Stimulated activated CD8-positive, alpha-beta memory T cell treated with anti-CD3 and anti-CD28 coated beads, Interleukin-15, amount 100 ng/mL, for 48 hours (primary cell): ENCODE measurements at places on chromosomes 12 and 14.
A peak's percentile ranks its signal among the peaks of the same experiment; 100 is the strongest.

DNA sequence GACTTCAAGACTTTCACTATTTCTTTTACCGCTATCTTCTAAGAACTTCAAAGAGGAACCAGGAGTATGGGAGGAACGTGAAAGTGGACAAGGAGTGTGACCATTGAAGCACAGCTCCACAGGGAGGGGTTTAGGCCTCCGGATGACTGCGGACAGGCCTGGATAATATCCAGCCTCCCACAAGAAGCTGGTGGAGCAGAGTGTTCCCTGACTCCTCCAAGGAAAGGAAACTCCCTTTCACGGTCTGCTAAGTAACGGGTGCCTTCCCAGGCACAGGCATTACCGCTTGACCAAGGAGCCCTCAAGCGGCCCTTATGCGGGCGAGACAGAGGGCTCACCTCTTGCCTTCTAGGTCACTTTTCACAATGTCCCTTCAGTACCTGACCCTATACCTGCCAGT, 267.0 kb downstream of the RPL10L start:
- DNase-seq: no peak

- no peak for DNase-seq
These were observed 54.6 kb downstream of the TTC8 start for GRCh38 chr14:88879022-88879421.

DNA sequence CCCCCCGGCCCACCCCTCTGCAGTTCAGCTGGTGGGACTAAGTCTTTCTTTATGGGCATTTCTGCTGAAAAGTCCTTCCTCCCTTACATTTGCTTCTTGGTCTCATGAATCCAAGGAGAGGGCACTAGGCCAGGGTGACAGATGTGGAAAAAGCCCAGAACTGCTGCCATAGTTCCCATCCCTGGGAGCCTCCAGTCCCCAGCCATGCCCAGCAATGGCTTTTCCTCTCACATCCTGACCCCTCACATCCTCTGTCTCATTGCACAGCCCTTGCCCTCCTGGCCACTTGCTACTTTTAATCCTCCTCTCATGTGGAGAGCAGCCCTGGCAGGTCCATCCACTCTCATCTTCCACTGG, 122.5 kb downstream of the ZFP36L1 start:
- no peak for DNase-seq

- no peak for DNase-seq
These were observed 368.6 kb downstream of the RAD51B start for GRCh38 chr14:68188174-68188573.

GRCh38 chr14:100375266-100375962, 52.3 kb downstream of the SLC25A47 start:
- DNase-seq: peak; percentile 87

DNA sequence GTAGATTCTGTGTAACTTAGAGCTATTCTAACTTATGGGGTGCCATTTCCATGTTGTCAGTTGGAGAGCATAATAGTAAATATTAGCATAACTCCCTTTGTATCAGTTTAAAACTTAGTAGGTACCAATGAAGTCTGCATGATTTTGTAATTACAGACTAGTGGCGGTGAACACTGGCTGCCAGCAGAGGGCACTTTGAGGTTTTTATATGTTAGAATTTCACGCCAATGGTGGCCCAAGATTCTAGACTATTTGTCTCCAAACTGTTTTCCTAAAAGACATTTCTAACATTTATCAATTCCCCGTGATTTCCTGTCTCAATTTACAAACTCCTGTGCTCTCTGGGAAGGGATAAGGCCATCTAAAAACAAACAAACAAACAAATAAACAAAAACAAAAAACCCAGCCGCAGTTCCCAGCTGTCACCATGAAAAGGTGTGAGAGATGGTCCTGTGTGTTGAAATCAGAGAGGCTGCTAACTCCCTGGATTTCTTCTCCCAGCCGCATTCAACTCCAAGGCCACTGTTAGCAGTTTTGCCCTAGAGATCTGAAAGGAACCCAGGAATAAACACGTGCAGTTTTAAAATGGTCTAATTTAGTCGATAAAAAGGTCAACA, 57.6 kb downstream of the BRMS1L start:
- DNase-seq: no peak

GRCh38 chr14:62409626-62410300, 635.5 kb downstream of the KCNH5 start:
- no peak for DNase-seq

DNA sequence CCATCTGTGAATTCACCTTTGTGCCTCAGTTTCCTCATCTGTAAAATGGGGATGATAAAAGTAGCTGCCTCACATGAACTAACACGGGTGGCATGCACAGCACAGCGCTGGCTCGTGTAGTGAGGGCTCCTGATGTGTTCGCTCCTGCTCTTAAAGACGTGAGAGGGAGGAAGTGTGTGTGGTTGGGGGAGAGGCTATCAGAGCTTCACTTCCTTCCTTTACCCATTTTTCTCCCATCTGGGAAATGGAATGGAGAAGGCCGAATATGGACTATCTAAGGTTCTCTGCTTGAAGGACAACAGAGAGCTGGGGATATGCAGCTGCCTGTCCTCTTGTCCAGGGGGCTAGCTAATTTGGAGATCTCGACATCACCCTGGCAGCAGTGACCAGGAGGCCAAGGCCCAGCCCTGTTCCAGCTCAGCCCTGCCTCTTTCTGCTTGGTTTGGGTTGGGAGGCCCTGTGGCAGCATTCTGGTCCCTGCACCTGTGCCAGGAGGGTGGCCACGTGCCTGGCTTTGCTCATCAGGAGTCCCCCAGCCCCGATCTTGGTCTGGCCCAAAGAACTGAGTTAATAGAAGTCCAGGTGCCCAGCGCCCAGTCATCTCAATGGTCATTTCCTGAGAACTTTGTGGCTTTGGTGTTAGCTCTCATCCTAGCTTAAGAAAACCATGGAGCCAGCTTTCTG, 44.5 kb upstream of the ESRRB start:
- no peak for DNase-seq

DNA sequence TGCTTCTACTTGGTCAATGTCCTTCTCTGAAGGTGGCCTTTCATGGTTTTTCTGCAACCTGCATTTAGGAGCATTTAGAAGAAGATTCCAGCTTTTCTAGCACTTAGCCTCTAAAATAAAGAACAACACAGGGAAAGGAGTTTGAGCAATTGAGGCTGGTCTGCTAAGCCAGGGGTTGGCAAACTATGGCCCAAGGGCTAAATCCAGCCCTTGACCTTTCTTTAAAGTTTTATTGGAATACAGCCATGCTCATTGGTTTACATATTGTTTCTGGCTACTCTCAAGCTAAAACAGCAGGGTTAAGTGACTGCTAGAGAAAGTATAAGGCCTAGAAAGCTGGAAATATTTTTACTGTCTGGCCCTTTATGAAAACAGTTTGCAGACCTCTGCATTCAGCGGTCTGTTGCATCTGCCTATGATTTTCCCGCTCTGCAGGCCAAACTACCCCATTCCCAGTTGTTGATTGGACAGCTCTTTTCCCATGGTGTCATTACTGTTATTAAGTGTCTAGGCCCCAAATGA, 39.3 kb downstream of the SPRING1 start:
- DNase-seq: no peak

GRCh38 chr14:20681348-20682126, 2.8 kb upstream of the RNASE4 start:
- DNase-seq: peak; percentile 79

DNA sequence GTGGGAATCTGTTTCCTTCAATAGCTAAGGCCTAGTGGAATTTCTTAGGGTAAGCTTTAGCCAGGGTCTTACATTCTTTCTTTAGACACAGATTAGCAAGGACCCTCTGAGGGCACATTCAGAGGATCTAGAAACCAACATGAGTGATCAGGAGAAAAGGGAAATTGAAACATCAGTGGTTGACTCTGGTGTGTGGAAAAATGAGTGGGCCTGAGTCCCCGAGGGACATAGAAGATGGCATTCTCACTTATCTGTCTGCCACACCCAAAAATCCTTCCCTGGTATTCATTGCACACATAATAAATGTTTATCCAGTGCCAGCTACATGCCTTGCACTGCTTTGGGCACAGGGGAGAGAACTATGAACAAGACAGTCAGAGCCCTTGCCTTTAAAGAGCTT, 82.9 kb downstream of the SSPN start:
- DNase-seq: no peak

- no peak for DNase-seq
These were observed 311.5 kb downstream of the ATP23 start for GRCh38 chr12:58252914-58253313.

GRCh38 chr12:6373022-6373787, 2.2 kb downstream of the SCNN1A start:
- DNase-seq: no peak

DNA sequence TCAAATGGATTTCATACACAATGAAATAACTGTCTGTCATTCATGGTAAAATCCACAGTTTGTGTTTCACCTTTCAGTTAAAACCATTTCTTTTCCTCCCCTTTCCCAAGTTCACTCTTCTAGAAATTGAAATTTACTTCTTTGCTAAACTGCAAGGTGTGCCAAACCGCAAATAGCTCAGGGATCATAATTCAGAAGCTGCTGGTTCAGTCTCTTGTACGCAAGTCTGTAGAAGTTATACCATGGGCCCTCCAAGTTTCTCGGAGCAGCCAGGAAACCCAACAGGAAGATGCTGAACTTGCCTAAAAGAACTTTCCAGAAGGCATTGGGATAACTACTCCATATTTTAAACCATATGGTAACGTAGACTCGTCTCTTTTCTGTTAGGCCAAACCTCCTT, 268.9 kb downstream of the FLRT2 start:
- no peak for DNase-seq

- DNase-seq: no peak
These were observed 46.5 kb downstream of the ELK3 start for GRCh38 chr12:96240656-96241055.

DNA sequence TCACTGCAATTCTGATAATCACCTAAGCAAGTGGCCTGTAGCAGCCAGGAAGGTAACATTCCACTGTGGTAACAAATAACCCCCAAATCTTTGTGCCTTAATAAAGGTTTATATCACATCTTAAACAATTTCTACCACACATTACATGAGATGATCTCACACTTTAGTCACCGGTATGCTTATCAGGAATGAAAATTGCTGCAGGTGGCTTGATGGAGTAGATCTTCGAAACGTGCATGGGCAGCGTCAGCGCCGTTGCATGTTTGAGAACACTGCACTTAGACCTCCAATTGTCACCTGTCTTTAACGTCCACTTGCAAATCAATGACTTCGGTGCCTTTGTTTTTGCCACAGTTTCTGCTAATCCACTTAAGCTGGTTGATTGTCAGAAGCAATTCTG, 477.4 kb downstream of the VRK1 start:
- DNase-seq: no peak

DNA sequence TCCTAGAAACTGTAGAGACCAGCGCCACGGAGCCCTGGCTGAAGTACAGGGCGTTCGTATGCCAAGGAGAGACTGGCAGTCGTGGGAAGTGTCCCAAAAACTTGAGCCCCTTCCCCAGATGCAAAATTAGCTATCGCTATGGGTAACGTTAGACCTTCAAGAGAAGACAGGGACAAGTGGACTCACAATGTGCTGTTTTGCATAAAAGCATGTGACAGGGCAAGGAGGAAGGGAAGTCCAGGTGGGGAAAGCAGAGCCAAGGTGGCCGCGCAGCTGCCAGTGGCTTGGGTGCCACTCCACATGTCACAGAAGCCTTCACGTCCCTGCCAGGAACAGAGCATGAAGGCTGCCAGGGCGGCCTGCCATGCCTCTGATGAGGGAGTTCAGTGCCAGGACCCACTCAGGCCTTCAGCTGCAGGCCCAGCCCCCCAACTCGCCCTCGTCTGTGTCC, 61.2 kb upstream of the DYNC1H1 start:
- no peak for DNase-seq

GRCh38 chr14:102218688-102219087, 79.0 kb downstream of the WDR20 start:
- DNase-seq: no peak

DNA sequence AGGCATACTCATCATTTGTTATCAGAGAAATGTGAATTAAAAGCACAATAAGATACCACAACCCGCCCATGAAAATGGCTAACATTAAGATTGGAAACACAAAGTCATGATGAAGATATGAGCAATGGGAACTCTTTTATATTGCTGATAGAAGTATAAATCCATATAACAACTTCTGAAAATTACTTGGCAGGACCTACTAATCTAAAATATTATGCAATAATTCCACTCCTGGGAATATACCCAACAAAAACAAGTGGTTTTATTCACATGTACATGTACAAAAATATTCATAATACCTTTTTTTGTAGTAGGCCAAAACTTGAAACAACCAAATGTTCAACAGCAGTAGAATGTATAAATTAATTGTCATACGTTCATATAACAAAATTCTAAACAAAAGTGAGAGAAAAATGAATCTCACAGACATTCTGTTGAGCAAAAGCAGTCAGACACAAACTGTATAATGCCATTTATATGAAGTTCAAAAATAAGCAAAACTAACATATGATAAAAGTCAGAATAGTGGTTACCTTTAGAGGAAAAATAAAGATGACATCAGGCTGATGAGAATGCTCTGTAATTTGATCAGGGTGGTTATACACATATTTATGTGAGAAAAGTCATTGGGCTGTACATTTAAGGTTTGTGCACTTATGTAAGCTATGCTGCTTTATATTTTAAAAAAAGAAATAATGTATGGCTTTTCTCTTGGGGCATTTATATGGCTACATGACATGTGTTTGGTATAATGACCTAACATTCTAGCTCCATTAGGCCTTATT, 309.2 kb upstream of the KITLG start:
- DNase-seq: no peak

DNA sequence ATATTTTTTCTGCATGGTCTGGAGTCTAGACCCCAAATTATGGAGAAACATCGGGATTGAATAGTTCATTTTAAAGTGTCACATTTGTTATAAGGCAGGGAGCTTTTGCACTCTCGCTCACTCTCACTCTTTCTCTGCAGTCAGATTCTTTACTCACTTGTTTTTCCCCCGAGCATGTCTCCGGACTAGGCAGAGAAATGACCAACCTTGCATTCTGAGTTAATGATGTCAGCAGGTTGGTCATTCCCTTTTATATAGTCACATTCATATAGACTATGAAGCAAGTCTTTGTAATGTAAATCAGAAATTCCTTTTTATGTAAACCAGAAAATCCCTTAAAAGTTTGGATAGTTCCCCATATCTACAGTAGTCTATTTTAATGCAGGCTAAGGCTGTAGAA, 4.1 kb downstream of the C12orf75 start:
- DNase-seq: no peak

DNA sequence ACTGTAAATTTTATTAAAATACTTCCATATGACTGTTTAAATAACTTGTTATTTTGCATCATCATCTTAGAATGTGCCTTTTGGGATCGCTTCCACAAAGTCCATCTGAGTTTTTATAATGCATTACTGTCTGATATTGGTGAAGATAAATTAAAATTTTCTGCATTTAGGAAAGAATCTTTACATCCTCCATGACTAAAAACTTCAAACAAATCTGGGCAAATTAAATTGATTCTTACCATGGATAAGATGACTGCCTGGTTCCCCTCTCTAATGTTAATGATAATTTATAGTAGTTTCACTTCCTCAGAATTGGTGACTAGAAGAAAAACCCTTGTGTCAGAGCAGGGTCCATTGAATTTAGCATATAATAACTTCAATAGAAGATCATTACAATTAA, 94.7 kb upstream of the SLC38A4 start:
- DNase-seq: no peak

- no peak for DNase-seq
These were observed at the start of gene MMP19 for GRCh38 chr12:55842681-55843429. Gene MMP19 (minus strand): TSS chr12:55842936. CDS start chr12:55842830, 106 bp downstream.
